NCI-H460 (cell line): ENCODE measurements at places on chromosomes 13 and 19. TPM values are rescaled to one million over a fixed set of nuclear protein-coding genes. Genes with fewer than 3 reads are reported as not detected.
A peak's percentile ranks its signal among the peaks of the same experiment; 100 is the strongest.

DNA sequence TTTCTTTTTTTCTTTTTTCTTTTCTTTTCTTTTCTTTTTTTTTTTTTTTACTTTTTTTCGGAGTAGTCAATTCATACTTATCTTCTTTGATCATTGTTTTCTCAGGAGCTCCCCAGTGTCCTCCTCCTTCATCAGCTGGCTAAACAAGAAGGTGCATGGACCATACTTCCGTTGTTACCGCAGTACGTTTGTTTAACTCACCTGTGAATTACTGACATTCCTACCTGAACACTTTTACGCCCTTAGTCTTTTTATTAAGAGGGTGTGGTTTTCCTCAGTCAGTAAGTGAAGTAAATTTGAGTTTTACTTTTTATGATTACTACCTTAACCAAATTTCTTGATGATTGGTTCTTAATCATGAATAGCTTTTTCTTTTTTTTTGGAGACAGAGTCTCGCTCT is 47.1 kb downstream of the B3GLCT start:
- DNase-seq, result no peak

GRCh38 chr13:35832551-35832950 is 298.6 kb downstream of the DCLK1 start:
- DNase-seq, result no peak

- peak; percentile 1 for DNase-seq
Observed at GRCh38 chr13:73417012-73417615, 358.3 kb downstream of the KLF5 start.

- no peak for DNase-seq
Observed at GRCh38 chr19:19151418-19151817, 13.1 kb upstream of the TMEM161A start.

GRCh38 chr13:97834250-97834649 is 119.2 kb upstream of the IPO5 start:
- no peak for DNase-seq

DNA sequence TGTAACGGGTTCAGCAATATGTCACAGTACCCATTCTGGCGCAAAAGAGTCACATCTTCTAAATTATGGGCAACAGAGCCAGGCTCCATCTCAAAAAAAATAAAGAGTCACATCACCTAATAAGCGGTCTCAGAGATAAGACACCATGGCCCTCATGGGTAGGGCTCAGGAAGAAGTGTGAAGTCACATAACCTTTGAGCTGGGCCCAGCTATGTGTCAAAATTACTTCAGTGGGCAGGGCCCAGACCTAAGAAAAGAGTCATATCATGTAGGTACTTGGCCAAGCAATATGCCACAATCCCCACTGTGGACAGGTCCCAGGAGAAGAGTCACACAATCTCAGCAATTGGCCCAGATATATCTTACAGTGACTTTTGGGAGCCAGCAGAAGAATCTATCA is 11.4 kb upstream of the ZNF91 start:
- DNase-seq, result no peak

DNA sequence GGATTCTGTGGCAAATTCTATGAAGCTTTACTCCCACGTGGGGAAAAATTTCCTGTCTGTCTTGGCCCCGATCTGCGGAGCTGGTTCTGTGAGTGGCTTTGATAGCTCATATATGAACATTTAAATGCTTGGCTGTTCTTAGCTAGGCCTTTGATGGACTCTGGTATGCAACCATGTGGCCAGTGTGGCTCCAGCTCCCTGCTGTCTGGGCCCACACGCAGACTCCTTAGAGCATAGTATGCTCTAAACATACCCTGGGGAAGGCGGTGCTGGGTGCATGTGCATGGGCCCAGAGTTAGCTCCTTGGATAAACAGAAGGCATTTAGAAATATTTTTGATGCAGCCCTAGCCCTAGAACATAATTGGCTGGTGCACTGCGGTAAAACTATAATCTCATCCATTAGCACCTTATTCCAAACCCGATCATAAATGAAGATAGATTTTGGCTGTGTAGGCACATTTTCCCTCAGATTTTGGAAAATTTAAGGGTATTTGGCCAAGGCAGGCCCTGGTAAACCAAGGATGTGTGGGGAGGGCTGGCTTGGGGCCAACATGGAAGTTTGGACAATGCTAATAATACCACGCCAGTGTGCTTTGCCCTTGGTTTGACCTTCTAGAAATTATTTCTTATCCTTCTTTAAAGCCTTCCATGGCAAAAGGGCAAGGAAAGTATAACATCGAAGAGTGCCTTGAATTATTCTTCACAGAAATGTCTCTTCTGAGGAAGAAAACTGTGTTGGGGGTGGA is 153.5 kb downstream of the LMO7 start:
- DNase-seq, result no peak

- no peak for DNase-seq
Observed at GRCh38 chr13:93268327-93269028, 41.9 kb downstream of the GPC6 start.

- no peak for DNase-seq
Observed at GRCh38 chr13:40197936-40198595, 468.4 kb downstream of the FOXO1 start.

DNA sequence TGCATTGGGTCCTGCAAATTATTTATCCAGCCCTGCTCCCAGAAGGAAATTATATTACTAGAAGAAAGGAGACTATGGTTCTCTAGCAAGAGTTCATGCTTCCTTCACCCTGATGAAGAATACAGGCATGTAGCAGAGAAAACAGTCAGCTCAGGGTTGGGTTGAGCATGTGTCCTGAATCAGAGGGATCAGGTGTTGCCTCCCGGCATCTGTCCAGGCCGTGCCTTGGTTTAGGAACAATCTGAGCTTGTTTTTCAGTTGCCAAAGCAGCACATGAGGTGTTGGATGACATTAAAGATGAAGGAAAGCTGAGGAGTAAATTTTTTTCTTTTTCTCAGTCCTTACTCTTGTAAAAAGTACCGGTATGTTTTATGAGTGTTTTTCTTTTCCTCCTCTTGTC is 62.0 kb downstream of the KL start:
- DNase-seq, result no peak

- DNase-seq, result peak; percentile 6
Observed at GRCh38 chr19:55913643-55914268, 18.4 kb downstream of the NLRP13 start.

DNA sequence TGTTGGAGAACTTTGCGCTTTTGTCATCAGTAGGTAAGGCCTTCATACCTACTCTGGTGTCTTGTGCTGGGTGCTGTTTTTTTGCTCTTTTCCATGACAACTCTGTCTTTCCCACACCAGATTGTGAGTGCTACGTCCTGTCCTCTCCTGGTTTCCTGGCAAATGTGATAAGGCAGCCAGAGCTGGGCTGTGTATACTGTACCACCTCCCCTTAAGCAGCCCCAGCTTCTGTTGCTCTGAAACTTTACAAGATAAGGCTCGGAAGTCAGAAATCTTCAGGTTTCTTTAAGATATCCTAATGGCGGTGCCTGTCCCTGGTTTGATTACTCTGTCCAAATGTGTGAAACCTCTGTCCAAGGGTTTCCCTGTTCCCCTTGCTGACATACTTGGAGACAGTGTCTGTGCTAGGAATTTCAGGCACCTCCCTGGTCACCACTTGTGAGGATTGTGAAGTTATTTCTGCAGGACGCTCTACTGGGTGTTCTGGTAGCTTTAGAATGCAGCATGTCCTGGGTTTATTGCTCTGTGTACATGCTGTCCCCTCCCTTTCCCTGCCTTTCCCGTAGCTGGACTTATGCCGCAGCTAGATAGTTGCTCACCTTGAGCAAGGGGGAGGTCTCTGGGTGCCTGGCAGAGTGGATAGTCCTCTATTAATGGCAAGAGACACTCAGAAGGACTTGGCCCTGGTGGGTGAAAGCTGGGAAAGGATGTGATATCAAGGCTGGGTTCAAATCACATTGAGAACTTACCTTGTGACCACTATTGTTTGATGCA is 7.0 kb downstream of the ZNF749 start:
- no peak for DNase-seq

GRCh38 chr19:1627194-1627593 is 21.9 kb upstream of the UQCR11 start:
- DNase-seq, result no peak

DNA sequence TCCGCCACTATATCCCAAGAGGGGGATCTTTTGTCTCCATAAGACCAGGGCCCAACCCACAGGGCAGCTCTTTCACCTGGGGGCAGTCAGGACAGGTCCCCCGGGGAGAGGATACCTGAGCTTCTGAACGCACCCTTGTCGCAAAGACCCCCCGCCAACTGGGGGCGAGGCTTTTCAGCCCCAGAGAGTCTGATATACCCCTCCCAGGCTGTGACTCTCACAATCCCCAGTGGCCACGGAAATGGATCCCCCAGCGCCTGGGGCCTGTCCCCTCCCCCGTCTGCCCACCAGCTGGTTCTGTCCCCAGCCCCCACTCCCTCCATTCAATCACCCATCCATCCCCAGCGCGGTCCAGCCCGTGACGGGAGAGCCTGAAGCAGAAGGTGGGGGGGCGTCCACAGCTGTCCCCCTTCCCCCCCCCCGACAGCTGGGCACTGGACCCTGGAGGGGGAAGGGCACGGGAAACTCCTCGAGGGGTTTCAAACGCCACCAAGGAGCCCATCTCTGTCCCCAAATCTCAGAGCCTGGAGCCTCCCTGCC is 823 bp downstream of the DOCK6 start:
- DNase-seq, result no peak

GRCh38 chr13:90793261-90793820 is 554.1 kb upstream of the MIR17HG start:
- DNase-seq, result no peak

EMC10 gene
- total RNA-seq, result 36.8 and 42.6 TPM in 2 replicates

LYL1 gene
- total RNA-seq, result 1.4 and 2.7 TPM in 2 replicates

BRSK1 gene
- total RNA-seq, result 3.8 and 5.7 TPM in 2 replicates
